NCI-H2107 (cell line): ENCODE measurements at places on chromosomes 2 and 18.

DNA sequence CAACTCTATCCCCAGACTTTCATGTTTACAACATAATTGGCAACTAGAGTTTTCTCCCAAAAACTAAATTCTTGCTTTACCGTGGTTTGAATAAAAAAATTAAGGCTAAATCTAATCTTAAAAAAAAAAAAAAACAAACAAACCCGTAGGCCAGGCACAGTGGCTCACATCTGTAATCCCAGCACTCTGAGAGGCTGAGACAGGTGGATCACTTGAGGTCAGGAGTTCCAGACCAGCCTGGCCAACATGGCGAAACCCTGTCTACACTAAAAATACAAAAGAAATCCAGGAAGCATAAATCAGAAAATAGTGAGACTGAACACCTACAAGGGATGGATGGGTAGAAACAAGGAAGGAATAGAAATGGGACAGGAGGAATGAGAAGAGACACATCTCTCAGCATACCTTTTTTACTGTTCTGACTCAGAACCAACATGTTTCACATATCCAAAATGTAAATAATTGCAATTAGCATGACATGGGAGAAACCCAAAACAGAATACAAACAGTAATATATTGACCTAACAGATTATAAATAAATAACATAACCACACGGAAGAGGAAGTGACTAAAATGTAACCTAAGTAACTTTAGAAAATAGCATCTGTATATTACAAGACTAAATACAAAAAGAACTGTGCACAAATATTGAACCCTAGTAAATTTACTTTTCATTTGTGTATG lies 17.5 kb downstream of the MGAT4A start:
- no peak for DNase-seq

DNA sequence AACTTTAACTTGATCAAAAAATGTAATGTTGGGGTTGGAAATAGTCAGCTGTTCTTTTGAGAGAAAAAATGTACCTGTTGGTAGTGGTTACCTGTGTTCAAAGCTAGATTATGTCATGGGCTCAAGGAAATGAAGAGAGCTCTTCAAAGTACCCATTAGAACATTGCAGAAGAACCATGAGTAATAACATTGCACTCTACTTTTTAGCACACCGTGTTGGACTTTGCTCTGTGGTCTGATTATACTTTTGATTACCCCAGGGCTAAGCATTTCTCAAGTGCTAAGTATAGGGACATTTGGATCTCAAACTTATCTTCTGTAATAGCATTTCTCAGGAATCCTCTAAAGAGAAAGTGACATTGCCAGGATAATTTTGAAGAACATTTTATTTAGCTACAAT lies 1122.8 kb upstream of the CELF4 start:
- no peak for DNase-seq

DNA sequence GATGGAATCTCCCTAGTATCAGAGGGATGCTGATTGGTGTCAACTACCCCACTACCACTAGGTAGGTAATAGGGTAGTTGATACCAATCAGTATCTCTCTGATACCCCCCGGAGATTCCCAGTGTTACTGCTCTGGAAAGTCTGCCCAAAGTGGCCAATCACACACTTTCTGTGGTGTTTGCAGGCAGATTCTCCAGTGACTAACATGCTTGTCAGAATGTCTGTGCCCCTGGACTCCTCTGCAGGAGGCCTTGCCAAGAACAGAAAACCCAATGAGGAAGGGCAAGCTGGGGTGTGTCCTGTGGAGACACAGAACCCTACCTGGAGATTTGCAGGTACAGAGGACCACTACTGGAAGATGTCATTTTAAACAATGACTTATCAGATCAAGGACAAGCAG lies 135.1 kb downstream of the RIT2 start:
- DNase-seq = no peak

DNA sequence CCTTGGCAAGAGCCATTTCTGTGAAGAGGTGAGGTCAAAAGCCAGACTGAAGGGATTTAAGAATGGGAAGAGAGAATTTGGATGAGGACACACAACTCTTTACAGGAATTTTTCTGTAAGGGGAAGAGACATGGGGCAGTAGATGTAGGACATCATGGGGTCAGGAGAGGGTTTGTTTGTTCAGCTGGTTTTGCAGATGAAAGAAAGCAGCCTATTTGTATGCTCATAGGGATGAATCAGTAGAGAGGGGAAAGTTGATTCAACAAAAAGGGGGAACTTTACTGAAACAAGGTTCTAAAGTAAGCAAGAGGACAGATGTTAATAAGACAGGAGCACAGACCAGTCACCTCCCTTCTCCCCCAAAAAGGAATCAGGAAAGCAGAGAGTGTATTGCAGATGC lies 11.2 kb downstream of the SCG2 start:
- no peak for DNase-seq

- DNase-seq = no peak
Measured at GRCh38 chr18:11994336-11994702, 13.0 kb downstream of the IMPA2 start.

GRCh38 chr2:178449700-178450523 lies 1.1 kb downstream of the PRKRA start:
- no peak for DNase-seq

- DNase-seq = no peak
Measured at GRCh38 chr2:85951351-85952067, 62.7 kb upstream of the ST3GAL5 start.

GRCh38 chr2:126275098-126275497 lies 380.9 kb upstream of the GYPC start:
- DNase-seq = no peak

DNA sequence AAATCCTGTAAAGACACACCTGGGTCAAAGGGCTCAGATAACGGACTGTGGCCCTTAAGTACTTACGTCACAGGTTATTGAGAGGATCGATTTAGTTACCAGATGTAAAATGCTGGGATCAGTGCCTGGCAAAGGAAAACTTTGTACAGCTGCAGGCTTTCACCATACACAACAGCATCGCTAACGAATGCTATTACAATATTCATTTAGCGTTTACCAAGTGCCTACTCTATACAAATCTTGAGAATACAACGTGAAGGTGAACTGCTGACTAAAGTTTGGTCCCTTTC lies 619 bp upstream of the MSH6 start:
- no peak for DNase-seq

DNA sequence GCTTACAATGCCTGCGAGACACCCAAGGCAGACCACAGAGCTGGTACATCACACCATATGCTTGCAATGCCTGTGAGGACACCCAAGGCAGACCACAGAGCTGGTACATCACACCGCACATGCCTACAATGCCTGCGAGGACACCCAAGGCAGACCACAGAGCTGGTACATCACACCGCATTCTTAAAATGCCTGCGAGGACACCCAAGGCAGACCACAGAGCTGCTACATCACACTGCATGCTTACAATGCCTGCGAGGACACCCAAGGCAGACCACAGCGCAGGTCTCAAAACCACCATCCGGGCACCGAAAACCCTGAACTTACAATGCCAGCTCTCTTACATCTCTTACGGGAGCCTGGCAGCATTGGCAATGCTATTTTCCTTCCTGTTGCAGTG lies 799.6 kb downstream of the GALR1 start:
- DNase-seq = no peak

GRCh38 chr2:25310965-25311864 lies 30.5 kb downstream of the DNMT3A start:
- DNase-seq = peak; percentile 73

DNA sequence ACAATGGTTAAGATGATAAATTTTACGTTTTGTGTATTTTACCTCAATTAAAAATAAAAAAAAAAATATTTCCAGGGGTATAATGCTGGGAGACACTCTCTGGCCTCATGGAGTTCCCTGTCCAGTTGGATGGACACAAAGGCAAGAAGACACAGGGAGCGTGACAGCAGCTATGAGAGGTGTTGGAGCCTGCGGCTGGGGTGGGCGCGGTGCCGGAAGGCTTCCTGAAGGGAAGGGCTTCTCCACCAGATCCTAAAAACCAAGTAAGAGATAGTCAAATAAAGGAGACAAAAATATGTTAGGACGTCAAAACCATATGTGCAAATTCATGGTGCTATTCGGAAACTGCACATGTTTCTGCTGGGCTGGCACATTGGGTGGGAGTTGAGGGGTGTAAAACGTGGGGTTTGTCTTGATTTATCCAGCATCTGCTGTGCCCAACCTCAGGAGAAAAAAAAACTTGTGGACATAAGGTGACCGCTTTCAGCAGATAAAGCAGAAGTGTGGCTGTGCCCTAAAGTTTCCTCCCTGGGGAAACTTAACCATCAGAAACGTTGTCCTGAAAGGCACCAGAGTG lies 467.6 kb downstream of the RNF144A start:
- DNase-seq = no peak

DNA sequence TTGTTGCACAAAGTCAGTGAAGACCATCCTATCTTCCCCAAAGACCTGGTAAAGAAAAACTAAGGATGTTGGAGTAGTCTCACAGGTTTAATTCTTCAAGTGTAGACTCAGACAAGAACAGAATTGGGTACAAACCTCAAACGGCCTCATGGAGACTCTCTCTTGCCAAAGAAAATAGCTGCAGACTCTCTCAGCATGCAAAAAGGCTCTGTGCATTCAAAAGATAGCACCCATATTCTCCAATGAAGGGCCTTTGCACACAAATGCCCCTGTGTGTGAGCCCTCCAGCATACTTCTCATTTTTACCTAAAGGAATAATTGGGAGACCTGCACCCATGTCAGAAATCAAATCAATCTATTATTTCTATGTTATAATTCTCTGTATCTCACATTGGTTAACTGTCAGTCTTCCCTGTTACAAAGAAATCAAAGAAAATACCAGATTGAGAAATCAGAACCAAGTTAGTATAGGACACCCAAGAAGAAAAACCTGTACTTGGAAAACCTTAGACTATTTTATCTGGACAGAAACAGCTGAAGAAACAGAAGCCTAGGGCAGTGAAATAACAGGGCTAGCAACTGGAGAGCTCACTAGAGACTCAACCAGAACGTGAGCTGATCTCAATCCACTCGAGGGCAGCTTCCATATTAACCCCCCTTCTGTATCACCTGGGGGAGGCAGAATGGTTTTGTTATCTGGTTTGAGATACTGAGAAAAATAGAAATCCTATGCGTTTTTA lies 134.7 kb upstream of the DNAJC10 start:
- peak; percentile 13 for DNase-seq

DNA sequence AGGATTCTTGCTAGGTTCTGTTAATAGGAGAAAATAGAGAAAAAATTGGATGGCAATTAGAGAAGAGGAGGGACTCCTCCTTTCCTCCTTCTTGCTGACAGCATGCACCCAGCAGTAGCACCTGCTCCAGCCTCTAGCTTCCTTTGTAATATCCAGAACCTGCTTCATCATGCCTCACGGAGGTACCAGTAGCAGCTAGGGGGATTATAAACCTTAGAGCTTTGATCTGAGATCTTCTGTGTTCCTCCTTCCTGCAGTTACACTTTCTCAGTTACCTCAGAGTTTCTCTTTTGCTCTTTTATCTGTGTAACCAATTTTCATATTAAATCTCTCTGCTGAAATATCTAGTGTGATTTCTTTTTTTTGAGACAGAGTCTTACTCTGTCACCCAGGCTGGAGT lies 16.6 kb downstream of the DPP4 start:
- DNase-seq = no peak

GRCh38 chr2:28326881-28327505 lies 65.7 kb upstream of the FOSL2 start:
- no peak for DNase-seq

DNA sequence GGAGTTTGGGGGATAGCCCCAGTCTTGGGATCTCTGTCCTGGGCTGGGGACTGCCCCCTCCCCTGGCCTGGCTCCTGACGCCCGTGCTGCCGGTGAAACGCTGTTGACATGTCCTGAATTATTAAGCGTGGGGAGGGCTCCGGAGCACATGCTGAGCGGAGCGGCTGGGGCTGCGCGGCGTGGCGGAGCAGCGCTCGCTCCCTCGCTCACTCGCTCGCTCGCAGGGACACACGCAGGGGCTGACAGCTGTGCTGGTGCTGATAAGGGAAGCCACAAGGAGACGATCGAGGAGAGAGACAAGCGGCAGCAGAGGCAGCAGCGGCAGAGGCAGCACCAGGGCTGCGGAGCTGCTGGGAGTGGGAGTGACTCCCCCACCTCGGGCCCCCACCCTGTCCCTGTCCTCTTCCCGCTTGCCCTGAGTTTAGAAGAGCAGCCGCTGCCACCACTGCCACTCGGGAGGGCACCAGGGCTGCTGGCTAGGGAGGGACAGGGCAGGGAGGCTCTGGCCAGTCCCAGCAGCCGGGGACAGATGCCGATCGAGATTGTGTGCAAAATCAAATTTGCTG lies at the start of gene ASIC4:
Gene ASIC4 (plus strand): TSS at position 287 of the 566 bp plus-strand sequence. CDS start 243 bp downstream, at position 530.
- no peak for DNase-seq

DNA sequence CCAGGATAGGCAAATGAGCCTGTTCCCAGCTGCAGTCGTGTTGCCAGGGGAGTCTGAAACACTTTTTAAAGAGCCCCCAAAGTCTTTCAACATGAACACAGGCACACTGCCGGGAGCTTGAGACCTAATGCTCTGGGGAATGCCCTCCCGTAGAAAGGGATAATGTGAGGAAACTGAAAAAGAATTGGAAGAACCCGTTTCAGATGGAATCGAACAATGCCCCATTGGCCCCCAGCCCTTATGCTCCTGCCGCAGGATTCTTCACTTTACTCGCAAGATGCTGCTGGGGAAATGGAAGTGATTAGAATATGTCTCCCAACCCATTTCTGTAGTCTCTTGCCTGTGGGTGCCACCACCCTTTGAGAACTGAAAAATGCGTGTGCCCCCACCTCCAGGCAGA lies 136.3 kb upstream of the GATA6 start:
- no peak for DNase-seq

DNA sequence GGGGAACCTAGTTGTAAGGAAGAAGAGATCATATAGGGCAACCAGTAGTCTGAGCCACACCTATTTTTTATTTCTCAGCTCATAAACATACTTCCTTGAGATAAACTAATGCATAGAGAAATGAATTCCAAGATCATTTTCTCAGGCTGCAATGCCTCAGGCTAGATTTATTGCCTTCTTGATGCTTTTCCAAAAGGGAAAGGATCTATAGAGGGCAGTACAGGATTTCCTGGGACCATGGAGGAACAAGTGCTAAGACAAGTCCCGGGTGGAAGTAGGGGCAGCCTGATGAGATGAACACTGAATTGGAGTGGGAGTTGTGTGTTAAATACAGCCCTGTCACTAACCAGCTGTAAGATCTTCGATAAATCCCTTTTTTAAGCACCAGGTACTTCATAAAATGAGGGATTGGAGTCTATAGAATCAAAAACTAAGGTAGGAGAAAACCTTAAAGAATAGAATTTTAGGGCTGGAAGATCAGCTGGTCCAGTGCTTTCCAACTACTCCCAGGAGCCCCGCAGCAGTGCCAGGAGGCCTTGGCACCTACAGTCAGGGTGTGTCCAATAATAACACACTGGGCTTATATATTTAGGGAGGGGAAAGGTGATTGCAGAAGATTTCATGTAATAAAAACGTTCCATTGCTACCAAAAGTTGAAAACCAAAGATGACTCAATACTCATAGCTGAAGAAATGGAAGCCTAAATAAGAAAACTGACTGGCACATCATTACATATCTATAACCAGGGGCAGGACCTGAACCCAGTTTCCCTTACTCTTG lies 58.1 kb downstream of the SERTAD2 start:
- no peak for DNase-seq

GRCh38 chr2:127193164-127193966 lies 26.7 kb downstream of the CYP27C1 start:
- DNase-seq = no peak

- no peak for DNase-seq
Measured at GRCh38 chr18:59468821-59469220, 109.8 kb upstream of the LMAN1 start.
